ENCODE measurements at places on chromosomes 1 and 21. TPM values are rescaled to one million over a fixed set of nuclear protein-coding genes. Genes with fewer than 3 reads are reported as not detected.

GRCh38 chr1:19306941-19307340, 5.0 kb downstream of the AKR7A2 start:
- no peaks in the 10 kb centered on the region for H3K27me3 ChIP-seq
- H3K27ac ChIP-seq = no peak overlapping the region
- no peak for DNase-seq
- H3K36me3 ChIP-seq = peaks cover 42% of the 10 kb centered on the region

SPATA6 gene
- 22.6 TPM for total RNA-seq

GRCh38 chr1:66552829-66553228, 18.9 kb downstream of the SGIP1 start:
- H3K4me1 ChIP-seq = peaks cover 82% of the 10 kb centered on the region
- no peaks in the 10 kb centered on the region for H3K27me3 ChIP-seq
- H3K36me3 ChIP-seq = no peaks in the 10 kb centered on the region

GRCh38 chr1:29716306-29716705, 480.0 kb downstream of the PTPRU start:
- no peaks in the 10 kb centered on the region for H3K27me3 ChIP-seq
- no peak for DNase-seq
- no peak overlapping the region for H3K4me3 ChIP-seq
- no peaks in the 10 kb centered on the region for H3K4me1 ChIP-seq
- no peak overlapping the region for H3K27ac ChIP-seq
- H3K36me3 ChIP-seq = no peaks in the 10 kb centered on the region

GRCh38 chr1:24899581-24900485, 30.2 kb downstream of the RUNX3 start:
- H3K27ac ChIP-seq = no peak overlapping the region
- no peaks in the 10 kb centered on the region for H3K4me1 ChIP-seq
- H3K4me3 ChIP-seq = no peak overlapping the region

DNA sequence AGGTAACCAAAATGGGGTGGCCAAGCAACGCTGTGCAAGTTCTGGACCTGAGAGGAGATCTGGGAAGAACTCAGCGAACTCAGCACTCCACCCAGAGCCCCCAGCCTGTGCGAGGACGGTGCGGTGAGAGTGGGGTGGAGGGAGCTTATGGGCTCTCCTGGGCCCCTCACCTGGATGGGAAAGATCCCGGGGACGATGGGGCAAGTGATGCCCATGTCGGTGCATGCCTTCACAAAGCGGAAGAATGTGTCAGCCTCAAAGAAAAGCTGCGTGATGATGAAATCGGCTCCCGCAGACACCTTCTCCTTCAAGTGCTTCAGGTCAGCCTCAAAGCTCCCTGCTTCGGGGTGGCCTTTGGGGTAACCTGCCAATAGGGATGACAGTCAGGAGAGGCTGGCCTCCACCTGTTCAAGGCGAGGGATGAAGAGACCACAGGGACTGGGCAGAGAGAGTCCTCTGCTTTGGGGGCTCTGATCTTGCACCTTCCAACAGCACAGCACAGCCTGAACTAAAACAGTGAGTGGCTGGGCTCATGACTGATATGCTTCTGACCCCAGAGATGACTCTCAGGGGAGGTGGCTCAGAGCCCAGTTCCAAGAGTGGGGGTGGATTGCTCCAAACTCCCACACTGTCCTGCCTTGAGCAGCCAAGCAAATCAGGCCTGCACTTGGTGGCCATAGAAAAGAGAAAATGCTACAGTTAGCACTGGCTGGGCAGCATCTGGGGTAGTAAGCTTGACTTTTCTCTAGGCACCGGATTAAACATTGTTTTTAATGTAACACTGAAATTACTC, 9.5 kb downstream of the MTHFR start:
- H3K36me3 ChIP-seq = peaks cover 43% of the 10 kb centered on the region
- H3K27ac ChIP-seq = peak overlapping the region; percentile 92
- peaks cover 48% of the 10 kb centered on the region for H3K4me1 ChIP-seq

GRCh38 chr1:246280551-246280950, 226.5 kb downstream of the SMYD3 start:
- no peaks in the 10 kb centered on the region for H3K4me1 ChIP-seq
- no peaks in the 10 kb centered on the region for H3K36me3 ChIP-seq

DNA sequence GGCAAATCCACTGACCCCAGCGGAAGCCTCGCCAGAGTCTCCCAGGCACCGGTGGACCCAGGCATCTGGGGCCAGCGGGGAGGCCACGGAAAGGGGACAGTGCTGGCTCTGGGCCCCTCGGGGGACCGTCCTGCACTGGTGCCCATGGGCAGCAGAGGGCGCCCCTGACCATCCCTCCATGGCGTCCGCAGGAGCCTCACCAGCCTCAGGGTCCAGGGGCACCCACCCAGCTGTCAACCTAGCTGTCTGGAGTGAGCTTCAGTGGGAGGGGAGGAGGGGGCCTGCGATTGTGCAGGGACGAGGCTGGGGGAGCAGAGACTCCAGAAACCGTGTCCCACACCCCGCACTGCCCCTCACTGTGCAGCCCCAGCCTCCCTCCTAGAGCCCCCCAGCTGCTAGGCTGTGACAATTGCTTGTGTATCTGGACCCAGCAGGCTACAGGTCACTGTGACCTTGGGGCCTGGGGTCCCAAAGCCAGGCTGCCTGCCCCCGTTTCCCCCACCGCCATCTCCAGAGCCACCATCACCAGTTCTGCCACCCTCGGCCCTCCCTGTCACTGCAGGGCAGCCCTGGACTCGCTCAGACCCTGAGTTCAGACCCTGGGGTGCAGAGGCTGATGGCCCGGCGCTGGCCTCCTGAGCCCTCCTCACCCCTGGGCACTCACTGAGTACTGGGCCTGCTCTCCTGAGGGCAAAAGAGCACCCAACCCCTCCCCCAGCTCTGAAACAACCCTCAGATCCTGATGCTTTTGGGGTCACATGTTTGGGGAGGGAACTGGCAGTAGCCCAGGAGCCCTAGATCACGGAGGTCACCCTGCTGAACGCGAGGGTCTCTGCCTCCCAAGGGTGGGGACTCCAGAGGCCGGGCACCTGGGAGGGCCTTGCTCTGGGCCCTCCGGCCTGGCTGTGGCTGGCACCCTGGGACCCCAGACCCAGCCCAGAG, 10.6 kb upstream of the COL6A1 start:
- no peak for DNase-seq
- H3K27ac ChIP-seq = peak overlapping the region; percentile 98
- no peak overlapping the region for H3K4me3 ChIP-seq
- H3K27me3 ChIP-seq = no peaks in the 10 kb centered on the region
- no peaks in the 10 kb centered on the region for H3K36me3 ChIP-seq
- peaks cover 51% of the 10 kb centered on the region for H3K4me1 ChIP-seq

DNA sequence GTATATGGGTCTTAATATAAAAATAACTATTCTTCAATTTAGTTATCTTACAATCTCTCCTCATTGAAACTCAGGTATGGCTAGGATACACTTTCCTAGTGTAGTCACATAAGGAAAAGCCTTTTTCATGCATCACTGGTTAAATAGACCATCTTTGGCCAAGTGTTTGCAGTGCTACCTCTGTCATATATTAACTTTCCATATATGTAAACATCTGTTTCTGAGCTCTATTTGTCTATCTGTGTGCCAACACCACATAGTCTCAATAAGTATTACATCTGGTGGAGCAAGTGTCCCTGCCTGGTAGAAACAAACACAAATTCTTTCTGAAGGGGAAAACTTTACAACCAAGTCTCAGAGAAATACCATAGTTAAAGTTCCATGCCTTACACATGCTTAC, 134.6 kb downstream of the TSEN15 start:
- no peak for DNase-seq
- no peaks in the 10 kb centered on the region for H3K36me3 ChIP-seq
- H3K4me1 ChIP-seq = no peaks in the 10 kb centered on the region

SELENOF gene
- 68.8 TPM for total RNA-seq

DNA sequence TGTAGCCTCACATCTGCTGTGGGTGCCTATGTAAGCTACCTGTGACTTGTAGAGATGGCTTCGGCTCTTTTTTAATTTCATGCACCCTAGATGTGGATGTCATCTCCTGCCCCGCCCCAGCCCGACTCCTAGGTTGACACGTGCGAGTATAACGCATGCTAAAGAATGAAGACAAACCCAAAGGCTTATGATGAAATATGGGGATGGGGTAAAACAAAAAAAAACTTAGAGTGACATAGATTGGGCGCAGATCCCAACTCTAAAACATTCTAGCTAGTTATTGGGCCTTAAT, 613 bp upstream of the ERO1B start:
- no peaks in the 10 kb centered on the region for H3K36me3 ChIP-seq
- DNase-seq = no peak
- H3K27ac ChIP-seq = no peak overlapping the region
- no peaks in the 10 kb centered on the region for H3K27me3 ChIP-seq

- H3K27ac ChIP-seq = no peak overlapping the region
- peaks cover 5% of the 10 kb centered on the region for H3K36me3 ChIP-seq
- no peaks in the 10 kb centered on the region for H3K4me1 ChIP-seq
- DNase-seq = no peak
Observed at GRCh38 chr21:45448810-45449657, 44.1 kb downstream of the COL18A1 start.

Measured in thoracic aorta (tissue), 2 donors.